ENCODE measurements at places on chromosomes 5 and 9. TPM values are rescaled to one million over a fixed set of nuclear protein-coding genes. Genes with fewer than 3 reads are reported as not detected.

Gene IFNE
- 0.16 TPM for total RNA-seq

Gene SH3TC2
- total RNA-seq, result not detected

Gene PLPP7
- total RNA-seq, result not detected

Gene ARID3C
- total RNA-seq, result not detected

Gene ARHGAP26
- 28.3 TPM for total RNA-seq

Gene DBN1
- 11.6 TPM for total RNA-seq

Gene UBE2B
- 99.5 TPM for total RNA-seq

Gene FOXD4
- not detected for total RNA-seq

Gene KIF20A
- 0.56 TPM for total RNA-seq

Gene IL17B
- not detected for total RNA-seq

Gene SUSD3
- total RNA-seq, result 74.4 TPM

Gene FAM81B
- not detected for total RNA-seq

Gene EIF4E1B
- total RNA-seq, result not detected

Gene ANKRD31
- total RNA-seq, result 0.79 TPM

Gene TNFSF8
- 68.6 TPM for total RNA-seq

DNA sequence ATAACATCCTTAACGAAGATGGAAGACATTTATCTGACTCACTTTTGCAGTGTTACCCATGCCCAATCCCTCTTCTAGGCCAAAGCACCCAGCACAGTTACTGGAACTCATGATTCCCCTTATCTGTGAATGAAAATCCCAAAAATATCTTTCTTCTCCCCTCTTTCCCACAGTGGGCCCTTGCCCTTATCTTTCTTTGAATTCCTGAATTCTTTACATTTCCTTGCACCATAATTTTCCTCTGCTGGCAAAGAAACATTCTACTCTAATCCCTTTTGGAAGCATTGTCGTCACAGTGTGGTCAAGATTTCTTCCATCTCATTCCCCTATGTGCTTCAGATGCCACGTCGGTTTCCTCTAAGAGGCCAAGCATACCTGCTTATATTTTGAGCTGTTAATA, 135.9 kb upstream of the LIFR start:
- DNase-seq, result no peak

GRCh38 chr5:10387690-10388089, 34.2 kb downstream of the MARCHF6 start:
- no peak for DNase-seq

DNA sequence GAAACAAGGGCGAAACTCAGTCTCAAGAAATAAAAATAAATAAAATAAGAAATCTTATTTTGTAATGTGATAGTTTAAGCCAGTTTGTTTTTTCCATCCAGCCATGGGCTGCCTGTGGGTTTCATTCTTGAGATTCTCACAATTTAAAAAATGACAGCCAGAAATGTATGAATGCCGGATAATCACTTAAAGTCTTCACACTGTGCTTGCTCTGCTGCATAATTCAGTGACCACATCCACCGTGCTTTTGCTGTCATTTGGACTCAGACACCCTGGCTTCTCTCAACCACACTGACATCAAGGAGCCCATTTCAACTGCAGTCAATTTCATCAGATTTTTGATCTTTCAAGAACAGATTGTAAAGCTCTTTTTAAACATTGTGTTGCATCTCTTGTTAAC, 61.0 kb upstream of the DAPK1 start:
- DNase-seq, result no peak

DNA sequence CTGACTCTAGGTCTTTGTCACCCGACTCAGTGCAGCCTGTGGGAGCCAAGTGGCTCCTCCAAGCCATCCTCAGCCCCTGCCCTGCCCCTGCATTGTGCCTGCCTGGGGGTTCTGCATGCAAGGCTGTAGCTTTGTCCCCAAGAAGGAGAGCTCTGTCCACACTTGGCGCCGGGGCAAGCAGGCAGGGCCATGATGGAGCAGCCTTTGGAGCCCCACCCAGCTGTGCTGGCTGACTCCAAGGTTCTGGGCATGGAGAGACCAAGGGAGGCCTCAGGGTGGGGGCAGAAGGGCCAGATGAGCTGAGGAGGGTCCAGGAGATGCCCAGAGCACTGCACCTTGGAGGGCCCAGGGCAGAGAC, 226.2 kb downstream of the CACNA1B start:
- DNase-seq, result no peak

DNA sequence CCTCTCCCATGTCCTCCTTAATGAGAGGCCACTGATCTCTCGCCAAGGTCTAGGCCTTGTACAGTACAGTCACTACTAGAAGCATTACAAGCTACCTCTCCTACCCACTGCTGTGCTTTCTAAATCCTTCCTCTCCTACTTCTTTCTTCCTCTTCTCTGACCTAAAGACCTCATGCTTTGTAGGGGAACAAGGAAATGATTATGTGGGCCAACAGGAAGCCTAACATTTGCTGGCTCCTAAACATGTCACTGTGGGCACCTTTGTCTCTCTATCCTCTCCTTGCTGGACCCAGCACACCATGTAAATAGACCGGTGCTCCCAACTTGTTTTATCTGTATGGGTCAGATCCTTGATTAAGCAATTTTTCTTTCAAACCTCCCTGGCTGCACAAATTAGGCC, 16.7 kb downstream of the SLC28A3 start:
- DNase-seq, result no peak

- DNase-seq, result no peak
Observed at GRCh38 chr5:142571371-142571770, 114.5 kb downstream of the FGF1 start.

DNA sequence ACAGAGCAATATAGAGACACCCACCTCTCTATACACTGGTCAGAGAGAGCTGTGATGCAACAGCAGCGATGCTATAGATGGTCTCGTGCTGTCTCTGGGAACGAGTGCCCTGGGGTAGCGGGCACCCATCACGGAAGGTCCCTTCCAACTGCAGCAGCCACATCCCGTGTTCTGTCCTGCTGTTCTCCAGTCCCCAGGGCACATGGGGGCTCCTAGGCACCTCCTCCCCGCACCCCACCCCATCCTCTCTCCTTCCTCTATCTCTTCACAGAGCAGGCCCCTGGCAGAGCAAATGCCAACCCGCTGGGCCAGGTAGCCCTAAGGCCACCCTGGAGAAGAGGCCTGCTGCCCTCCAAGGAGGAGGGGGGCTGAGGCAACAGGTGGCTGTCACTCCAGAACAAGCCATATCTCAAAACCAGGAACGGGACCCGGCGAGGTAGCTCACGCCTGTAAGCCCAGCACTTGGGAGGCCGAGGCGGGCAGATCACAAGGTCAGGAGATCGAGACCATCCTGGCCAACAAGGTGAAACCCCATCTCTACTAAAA, 8.2 kb downstream of the FIBCD1 start:
- no peak for DNase-seq

- DNase-seq, result no peak
Observed at GRCh38 chr9:78189001-78189400, 46.9 kb upstream of the CEP78 start.

DNA sequence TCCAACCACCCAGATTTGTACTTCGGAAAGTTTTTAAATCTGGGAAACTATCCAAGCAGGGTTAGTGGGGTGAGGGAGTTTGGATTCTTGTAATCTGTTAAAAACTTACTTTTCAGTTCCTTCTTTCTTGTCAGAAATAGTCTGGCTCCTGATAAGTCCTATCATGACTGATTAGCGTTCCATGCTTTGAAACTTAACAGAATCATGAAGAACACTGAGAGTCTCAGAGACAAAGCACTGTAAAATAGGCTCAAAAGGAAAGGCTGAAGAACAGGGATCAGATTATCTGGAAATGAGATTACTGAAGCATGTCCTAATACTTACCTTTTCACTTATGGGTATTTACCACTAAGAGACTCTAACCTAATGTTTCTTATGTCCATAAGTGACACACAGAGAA, 242.5 kb downstream of the ARRDC3 start:
- no peak for DNase-seq

DNA sequence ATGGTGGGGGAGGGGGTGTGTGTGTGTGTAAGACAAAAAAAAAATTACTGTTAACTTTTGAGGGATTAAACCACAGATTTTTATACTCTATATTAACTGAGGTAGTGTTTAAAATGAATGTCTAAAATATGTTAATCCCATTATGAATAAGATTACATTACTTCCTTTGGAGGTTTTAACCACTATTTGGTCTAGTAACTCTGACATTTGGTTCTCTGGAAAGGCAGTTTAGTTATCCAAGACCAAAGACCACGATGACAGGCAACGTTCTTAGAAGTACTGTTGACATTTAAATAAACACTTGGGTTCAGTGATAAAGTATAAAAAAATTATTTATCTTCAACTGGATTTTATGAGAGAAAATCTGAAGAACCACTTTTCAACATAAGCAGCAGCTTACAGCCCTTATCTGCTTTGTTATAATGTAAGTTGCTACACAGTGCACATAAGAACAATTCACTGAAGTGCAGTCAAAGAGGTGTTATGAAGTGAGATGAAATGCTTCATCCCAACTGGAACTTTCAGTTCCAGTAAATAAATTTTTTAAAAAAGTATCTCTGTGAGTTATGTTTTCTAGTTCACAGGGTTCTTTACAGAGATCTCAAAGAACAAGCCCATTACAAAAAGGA, 94.5 kb downstream of the OSMR start:
- DNase-seq, result no peak

- DNase-seq, result no peak
Observed at GRCh38 chr5:160419458-160420330, 813 bp upstream of the SLU7 start.

GRCh38 chr5:149022200-149022599, 40.7 kb downstream of the SH3TC2 start:
- no peak for DNase-seq

DNA sequence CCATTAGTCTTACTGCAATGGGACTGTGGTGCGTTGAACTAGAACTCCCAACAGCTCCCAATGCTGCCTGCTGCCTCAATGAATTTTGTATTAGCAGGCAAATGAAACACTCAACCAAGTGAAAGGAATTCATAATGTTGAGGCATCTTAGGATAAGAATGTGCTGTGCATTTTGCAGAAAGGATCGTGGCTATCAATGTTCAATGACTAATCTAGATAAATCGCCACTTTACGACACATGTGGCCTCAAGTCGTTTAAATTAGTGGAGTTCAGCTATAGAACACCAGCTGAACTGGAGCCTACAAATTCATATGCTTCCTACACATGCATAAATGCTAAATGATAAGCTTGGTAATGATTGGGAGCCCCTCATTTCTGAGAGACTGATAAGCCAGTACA, 318.4 kb downstream of the PSAT1 start:
- no peak for DNase-seq

DNA sequence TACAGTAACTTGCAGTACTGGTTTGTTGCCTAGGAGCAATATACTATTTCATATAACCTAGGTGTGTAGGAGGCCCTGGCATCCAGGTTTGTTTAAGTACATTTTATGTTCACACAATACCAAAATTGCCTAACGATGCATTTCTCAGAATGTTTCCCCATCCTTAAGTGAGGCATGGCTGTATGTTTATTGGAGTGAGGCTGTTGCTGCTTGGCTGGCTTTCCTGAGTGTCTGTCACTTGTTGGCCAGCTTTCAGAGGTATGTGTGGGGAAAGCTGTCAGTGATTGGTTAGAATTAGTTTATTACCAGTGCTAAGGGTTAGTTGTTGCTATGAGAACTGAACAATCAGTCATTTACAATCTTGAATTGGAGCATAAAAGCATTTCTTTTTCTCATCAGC, 154.1 kb upstream of the CDH12 start:
- no peak for DNase-seq

Data from T-cell (primary cell).